ENCODE measurements at places on chromosomes 3 and 15.

DNA sequence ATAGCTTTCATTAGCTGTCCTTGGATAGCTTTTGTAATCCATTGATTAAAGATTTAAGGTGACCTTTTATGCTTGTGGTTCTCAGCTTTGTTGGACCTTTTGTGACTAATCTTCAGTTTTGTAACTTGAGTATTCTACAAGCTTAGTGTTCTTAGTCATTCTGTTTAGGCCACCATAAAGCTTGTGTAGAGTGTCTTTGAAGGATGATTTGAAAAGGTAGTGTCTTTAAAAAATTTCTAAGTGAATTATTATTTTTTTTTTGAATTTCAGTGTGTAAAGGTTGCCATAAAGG is 7.5 kb downstream of the MORF4L1 start:
- DNase-seq = no peak

- DNase-seq = no peak
Observed at GRCh38 chr3:159280386-159281191, 478.7 kb downstream of the MFSD1 start.

GRCh38 chr3:44072601-44073540 is 168.8 kb upstream of the TOPAZ1 start:
- no peak for DNase-seq

GRCh38 chr3:97952280-97952679 is 20.0 kb downstream of the RIOX2 start:
- no peak for DNase-seq

DNA sequence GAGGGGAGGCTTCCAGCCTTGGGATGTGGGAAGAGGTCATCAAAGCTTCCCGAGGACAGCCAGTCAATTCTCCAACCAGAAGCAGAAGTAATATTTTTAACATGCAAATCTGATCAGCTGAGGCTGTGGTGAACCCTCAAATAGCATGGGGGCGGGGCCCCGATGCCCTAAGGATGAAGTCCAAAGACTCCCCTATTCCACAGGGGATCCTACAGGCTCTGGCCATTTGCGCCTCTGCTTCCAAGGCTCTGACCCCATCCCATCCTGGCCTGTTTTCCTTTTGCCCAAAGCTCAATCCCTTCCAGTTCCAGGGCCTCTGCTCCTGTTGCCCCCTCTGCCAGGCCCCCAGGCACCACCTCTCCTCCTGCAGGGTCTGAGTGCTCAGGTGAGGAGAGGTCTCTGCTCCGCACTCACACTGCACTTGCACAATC is 6.7 kb upstream of the CSK start:
- no peak for DNase-seq

- no peak for DNase-seq
Observed at GRCh38 chr3:60045686-60046085, 995.9 kb upstream of the CFAP20DC start.

GRCh38 chr15:66212563-66212921 is 41.0 kb downstream of the MEGF11 start:
- no peak for DNase-seq

GRCh38 chr15:66408675-66409282 is 22.1 kb downstream of the MAP2K1 start:
- DNase-seq = no peak

Data from stimulated activated CD8-positive, alpha-beta memory T cell treated with anti-CD3 and anti-CD28 coated beads, Interleukin-15, amount 100 ng/mL, for 48 hours (primary cell).